Activated CD4-positive, alpha-beta T cell treated with anti-CD3 and anti-CD28 coated beads, Interleukin-2, amount 10 ng/mL, durations not matched to agents 7 days and 5 days (primary cell): ENCODE measurements at places on chromosomes 6 and 20. TPM values are rescaled to one million over a fixed set of nuclear protein-coding genes. Genes with fewer than 3 reads are reported as not detected.
A peak's percentile ranks its signal among the peaks of the same experiment; 100 is the strongest.

DNA sequence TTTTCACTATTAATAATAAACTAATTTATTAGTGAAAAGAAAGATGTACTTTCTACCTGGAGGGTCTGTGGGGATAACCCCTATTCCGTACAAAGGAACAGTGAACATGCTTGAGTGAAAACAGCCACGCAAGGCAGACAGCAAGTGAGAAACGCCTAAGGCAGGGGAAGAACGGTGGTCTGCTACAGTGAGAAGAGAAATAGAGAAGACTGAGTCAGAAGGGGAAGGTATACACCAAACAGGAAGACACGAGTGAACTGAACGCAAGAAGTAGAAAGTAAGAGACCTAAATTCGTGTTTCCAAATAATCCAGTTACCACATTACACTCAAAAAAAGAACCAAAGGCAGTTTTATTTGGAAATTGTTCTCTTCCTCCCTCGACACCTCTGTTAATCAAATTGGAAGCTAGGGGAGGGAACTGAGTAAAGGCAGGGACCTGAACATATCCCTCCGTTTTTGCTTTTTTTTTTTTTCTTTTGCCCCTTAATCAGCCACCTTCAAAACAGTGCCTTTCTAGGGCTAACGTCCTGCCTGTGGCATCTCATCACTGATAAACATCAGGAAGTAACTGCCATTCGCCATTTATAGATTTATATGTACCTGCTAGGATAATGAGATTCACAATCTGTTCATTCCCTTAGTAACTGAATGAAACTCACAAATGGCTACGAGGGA is 48.9 kb downstream of the ATXN1 start:
- peaks cover 38% of the 10 kb centered on the region for H3K4me1 ChIP-seq
- no peak for DNase-seq
- H3K27ac ChIP-seq, result peak overlapping the region; percentile 82
- peak overlapping the region; percentile 48 for H3K4me3 ChIP-seq
- H3K36me3 ChIP-seq, result peaks cover 11% of the 10 kb centered on the region
- H3K27me3 ChIP-seq, result no peaks in the 10 kb centered on the region

DNA sequence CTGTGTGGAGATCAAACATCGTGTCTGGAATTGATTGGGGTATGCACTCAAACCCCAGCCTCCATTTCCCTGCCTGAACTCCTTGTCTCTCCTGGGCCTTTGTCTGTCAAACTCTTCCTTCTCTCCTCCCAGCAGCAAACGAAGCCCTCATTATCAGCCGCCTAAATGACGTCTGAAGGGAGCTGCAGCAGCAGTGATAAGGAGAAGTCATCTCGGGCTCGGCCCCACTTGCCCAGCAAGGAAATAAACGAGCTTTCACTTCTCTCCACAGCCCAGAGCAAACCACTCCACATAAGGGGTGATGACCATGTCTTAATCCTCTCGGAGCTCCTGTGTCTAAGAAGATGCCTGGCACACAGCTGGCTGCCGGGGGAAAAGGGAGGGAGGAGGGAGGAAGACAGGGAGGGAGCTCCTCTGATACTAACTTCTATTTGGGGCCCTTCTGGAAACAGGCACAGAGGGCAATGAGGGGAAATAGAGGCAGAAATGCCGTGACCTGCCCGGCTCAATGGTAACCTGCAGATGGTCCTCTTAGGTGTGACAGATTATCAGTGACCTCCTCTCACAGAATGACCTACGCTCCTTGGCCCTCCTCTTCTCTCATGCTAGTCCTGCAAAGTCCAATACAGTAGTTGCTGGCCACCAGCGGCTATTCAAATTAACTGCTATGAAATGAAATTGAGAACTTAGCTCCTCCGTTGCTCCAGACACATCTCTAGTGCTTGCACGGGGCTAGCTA is 100.4 kb downstream of the PXDC1 start:
- H3K4me1 ChIP-seq, result no peaks in the 10 kb centered on the region
- no peaks in the 10 kb centered on the region for H3K36me3 ChIP-seq
- H3K27ac ChIP-seq, result no peak overlapping the region
- no peak for DNase-seq
- no peaks in the 10 kb centered on the region for H3K27me3 ChIP-seq

DNA sequence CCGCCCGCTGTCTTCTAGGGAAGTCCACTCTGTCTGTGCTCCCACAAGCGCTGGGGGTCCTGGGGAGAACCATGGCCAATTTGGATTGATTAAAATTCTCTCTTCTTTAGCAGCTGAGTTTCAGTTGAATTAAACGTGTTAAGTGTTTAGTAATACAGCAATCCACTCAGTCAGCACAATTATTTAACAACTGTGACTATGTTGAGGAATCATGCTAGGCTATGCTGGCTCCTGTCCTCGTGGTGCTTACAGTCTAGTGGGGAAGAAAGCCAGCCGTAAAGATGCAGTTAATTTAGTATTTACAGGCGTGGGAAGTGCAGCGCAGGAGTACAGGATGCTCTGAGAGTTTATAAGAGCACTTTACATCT is 88.9 kb upstream of the FOXP4 start:
- no peak overlapping the region for H3K27ac ChIP-seq
- H3K4me3 ChIP-seq, result no peak overlapping the region
- H3K36me3 ChIP-seq, result no peaks in the 10 kb centered on the region
- no peaks in the 10 kb centered on the region for H3K4me1 ChIP-seq

The MEI4 gene
- not detected for total RNA-seq

The ZHX3 gene
- total RNA-seq, result 10.2 TPM
